ENCODE measurements at places on chromosomes 1 and 21.

- DNase-seq: no peak
These were observed 12.7 kb upstream of the RWDD3 start for GRCh38 chr1:95221306-95221705.

GRCh38 chr21:39263372-39263771 lies 50.1 kb downstream of the BRWD1 start:
- peak; percentile 33 for DNase-seq

GRCh38 chr1:88001460-88001859 lies 672.8 kb downstream of the LMO4 start:
- peak; percentile 10 for DNase-seq

- no peak for DNase-seq
These were observed 255.4 kb downstream of the RGS7 start for GRCh38 chr1:241101622-241102021.

DNA sequence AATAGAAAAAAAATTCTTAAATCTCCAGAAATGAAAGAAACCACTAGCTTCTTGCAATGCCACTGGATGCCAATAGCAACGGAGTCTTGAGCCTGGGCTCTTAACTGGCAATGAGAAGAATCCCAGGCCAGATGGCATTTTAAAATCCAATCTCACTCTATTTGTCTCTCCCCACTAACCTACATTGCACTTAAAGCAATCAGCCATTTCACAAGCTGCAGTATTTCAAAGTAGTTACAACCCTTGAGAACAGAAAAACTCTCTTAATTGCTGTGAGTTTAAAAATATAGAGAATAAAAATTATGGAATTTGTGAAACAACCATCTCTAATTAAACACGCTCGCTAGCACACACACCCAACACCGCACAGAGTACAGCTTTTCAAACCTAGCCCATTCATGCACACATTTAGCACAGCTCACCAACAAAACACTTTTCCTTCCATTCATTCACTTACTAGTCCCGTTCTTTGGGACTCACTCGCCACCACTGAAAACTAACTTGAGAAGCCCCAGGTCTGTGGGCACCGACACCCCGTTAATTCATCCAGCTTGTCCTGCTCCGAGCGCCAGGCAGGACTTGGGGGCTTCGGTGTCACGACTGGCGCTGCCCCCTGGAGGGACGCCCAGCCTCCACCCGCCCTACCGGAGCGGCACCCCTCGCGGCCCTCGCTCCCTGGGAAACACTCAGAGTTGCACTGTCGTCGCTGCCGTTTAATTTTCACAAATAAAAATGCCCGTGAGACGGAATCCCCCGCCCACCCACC lies 1.0 kb downstream of the DDAH1 start:
- no peak for DNase-seq

DNA sequence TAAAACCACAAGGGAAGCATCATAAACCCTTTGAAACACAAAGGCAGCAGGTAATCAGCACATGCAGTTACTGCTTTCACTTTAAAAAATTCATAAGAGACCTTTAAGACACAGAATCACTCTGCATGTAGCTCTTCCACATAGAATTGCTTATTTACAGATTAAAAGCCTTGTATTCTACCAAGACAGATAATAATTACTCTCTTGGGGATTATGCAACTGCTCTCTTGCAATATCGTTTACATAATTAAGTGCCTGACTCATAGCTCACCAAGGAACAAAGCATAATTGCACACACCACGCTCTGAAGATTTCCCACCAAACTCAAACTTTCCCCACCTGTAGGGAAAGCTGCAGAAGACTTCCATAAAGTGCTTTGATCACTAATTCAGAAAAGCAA lies 87.9 kb downstream of the VAV3 start:
- peak; percentile 70 for DNase-seq
